GDM1 (cell line): ENCODE measurements at places on chromosomes 11 and 22.

DNA sequence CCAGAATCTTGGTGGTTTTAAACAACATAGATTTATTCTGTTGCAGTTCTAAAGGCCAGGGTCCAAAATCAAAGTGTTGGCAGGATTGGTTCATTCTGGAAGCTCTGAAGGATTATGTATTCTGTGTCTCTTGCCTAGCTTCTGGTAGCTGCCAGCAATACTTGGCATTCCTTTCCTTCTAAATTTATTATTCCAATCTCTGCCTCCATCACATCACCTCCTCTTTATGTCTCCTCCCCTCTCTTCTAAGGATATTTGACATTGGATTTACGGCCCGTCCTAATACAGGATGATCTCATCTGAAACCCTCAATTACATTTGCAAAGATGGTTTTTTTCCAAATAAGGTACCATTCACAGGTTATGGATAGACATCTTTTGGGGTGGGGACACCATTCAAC is 186.5 kb downstream of the SBF2 start:
- DNase-seq: no peak

GRCh38 chr22:21815958-21816357 is 51.5 kb downstream of the MAPK1 start:
- DNase-seq: no peak

- DNase-seq: no peak
Observed at GRCh38 chr11:34860034-34860433, 56.1 kb downstream of the APIP start.

DNA sequence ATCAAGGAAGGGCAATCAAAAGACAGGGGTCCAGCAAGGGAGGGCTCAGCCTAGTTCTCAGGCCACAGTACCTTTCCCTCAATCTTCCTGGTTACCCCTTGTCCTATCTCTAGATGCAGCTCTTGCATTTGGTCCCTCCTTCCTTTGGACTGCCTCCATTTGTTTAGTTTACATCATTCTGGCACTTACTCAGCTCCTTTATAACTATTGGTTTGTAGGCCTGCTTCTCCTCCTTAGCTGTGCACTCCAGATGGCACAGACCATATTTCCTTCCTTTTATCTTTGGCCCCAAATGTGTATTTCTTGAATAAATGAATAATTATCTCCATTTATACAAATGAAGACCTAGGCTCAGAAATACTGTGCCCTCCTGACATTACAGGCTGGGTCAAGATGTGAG is 92.3 kb upstream of the AMOTL1 start:
- no peak for DNase-seq

GRCh38 chr11:2178906-2179494 is 7.4 kb upstream of the TH start:
- DNase-seq: no peak

DNA sequence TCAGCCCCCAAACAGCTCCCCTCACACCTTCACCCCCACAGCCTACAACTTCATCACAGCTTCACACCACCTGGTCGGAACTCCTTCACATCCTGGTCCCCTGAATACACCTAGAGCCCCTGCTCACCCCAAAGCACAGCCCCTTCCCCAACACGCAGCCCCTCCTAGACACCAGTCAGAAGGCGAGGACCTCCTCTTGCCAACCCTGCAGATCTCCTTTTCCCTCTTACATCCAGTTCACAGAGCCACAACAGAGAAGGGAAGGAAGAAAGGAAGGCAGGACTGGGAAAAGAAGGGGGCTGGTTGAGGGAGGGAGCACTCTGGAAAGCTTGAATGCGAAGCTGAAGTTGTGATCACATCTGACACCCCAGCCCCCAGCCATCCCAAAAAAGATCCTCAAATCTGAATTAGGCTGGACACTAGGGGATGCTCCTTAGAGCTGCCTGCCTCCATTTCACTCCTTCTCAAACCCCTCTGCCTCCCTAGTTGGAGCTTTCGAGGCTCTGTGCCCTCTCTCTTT is 629 bp downstream of the CCKBR start:
- DNase-seq: no peak

- DNase-seq: no peak
Observed at GRCh38 chr22:24703101-24703500, 71.4 kb downstream of the PIWIL3 start.

- DNase-seq: no peak
Observed at GRCh38 chr11:104320956-104321355, 157.0 kb upstream of the PDGFD start.

- peak; percentile 81 for DNase-seq
Observed at GRCh38 chr22:50250555-50251476, at the start of gene HDAC10. HDAC10 (minus strand) TSS chr22:50251265; CDS start chr22:50251032, 233 bp downstream.

DNA sequence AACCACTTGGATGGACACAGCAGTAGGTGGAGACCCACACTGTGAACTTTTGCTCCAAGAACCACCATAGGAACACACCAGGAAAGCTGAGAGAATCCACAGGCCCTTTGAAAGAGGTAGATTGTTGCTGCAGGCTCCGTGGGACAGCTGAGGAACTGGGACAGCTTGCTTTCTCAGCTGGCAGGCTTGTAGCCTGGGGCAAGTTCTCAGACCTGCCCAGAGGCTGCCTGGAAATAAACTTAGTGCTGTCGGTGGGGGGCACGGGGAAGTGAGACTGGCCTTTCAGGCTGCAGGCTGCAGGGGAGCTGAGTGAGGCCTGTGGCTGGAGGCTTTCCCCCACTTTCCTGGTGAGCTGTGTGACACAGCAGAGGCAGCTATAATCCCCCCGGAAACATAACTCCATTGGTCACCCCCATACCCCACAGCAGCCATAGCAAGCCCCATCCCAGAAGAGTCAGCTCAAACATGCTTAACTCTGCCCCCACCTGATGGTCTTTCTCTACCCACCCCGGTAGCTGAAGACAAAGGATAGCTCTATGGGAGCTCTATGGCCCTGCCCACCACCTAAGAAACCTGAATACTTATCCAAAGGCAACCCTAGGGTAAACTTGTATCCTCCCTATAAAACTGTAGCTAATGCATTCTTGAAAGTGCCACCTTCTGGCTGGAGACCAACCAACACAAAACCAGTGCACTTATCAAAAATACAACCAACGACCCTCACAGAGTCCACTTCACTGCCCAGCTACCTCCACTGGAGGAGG is 21.4 kb upstream of the ACRV1 start:
- DNase-seq: no peak

GRCh38 chr11:66391322-66391721 is 19.8 kb upstream of the SLC29A2 start:
- no peak for DNase-seq

DNA sequence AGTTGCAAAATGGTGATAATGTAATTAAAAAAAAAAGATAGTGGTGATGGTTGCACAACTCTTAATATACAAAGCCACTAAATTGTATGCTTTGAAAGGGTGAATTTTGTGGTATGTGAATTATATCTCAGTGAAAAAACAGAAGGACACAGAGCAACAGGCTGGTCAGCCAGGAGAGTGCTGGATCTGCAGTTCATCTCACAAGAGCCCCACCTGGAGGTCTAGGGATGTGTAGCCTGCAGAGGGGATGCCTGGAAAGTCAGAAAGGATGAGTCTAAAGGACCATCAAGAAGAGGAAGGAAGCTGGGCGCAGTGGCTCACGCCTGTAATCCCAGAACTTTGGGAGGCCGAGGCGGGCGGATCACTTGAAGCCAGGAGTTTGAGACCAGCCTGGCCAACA is 9.0 kb downstream of the POLR3H start:
- DNase-seq: no peak

DNA sequence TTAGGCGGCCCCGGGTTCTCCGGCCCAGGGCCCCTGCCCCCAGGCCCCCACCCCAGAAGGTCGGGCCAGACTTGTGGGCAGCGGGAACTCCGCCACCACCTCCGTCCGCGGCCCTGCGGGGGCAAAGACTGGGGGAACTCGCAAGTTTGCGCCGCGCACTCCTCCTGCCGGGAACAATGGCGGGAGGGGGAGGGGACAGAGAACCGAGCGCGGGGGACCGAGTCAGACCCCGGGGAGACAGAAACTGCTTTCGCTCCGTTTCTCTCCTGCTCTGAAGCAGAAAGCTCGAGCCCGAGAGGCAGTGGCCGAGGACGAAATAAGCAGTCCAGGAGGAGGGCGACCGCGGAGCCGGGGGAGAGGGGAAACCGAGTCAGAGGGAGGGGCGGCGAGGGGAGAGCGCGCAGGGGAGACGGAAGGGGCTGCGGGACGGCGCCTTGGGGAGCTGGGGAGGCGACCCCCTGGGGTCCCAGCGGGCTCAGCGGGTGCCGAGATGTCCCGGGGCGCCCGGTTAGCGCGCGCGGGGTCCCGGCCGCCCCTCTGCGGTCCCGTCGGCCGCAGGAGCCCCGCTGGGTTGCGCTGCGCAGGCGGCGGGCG is 555 bp downstream of the TP53I11 start:
- DNase-seq: no peak

- DNase-seq: no peak
Observed at GRCh38 chr22:32475468-32476010, 928 bp downstream of the FBXO7 start.

DNA sequence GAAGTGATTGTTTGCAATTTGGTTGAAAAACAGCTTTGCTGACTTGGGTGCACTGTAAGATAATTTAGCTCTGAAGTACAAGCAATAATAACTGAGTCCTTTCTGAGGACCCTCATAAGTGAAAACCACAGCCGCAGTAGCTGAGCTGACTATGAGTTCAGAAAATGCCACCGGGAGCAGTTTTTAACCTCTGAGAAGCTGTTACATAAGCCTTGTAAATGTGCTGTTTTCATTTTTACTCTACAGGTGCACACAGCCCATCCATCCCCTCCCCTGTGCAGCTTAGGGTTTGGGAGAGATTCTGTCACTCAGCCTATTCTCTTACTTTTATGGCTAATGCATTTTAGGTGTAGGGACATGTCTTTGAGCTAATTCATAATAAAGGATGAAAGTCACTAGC is 255.5 kb upstream of the C11orf87 start:
- no peak for DNase-seq

- no peak for DNase-seq
Observed at GRCh38 chr11:122068141-122068540, 47.9 kb downstream of the BLID start.

DNA sequence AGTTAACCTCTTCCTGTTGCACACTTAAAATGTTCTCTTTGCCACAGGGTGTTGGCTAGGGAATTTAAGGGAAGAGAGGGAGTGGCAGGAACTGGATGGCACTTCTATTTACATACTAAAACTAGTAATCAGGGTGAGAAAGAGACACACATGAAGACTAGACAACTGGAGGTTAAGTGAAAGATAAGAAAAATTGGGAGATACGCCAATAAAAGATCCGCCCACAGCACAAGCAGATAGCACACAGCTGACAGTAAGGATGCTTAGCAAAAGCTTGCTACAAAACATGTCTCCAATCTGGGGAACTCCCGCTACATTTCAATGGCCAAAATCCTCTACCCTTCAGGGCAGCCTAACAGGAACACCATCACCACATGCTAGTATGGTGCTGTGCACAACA is 12.8 kb downstream of the CPSF7 start:
- no peak for DNase-seq

DNA sequence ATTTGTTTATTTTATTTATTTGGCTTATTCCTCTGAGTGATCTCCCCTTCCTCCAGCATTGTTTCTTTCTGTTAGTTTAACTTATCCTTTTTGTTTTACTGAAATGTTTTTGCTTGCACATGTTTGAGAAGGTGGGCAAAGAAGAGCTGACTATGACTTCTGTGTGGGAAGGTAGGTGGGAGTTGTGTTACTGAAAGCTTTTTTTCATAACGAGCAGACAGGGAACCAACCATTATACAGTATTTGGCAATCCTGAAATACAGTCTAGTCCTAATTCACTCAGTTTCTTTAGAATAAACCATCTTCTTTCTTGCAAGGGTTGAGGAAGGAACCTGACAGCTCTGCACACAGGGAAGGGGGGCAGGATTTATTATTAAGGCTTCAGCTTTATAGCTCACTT is 37.0 kb upstream of the PAK1 start:
- DNase-seq: no peak

DNA sequence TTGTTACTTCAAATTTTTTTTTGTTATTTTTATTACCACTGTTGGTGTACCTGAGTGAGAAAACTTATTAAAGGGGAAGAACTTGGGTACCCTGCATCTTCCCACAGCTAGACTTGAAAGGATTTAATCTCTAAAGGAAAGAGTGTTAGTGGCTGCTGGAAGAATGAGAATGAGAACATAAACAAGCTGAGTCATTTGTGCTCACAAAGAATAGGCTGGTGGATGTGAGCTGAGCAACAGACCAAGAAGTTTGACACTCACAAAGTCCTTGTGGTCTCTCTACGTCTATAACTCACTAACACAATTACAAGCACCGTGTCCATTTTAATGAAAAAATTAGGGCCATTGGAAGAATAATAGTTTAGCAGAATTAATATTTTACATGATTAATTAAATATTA is 217.6 kb upstream of the ANO5 start:
- no peak for DNase-seq

- DNase-seq: no peak
Observed at GRCh38 chr22:24695060-24695459, 79.5 kb downstream of the PIWIL3 start.

GRCh38 chr11:86447763-86448480 is 73.2 kb downstream of the CCDC81 start:
- DNase-seq: peak; percentile 10

- DNase-seq: no peak
Observed at GRCh38 chr22:45731041-45731797, 59.6 kb downstream of the ATXN10 start.

- DNase-seq: no peak
Observed at GRCh38 chr11:44270403-44271273, 39.3 kb downstream of the ALX4 start.

- no peak for DNase-seq
Observed at GRCh38 chr11:12523180-12523924, 146.0 kb downstream of the PARVA start.

- DNase-seq: no peak
Observed at GRCh38 chr11:67273260-67273990, 7.2 kb downstream of the GRK2 start.

- DNase-seq: no peak
Observed at GRCh38 chr11:27392278-27393114, 29.5 kb upstream of the CCDC34 start.

- no peak for DNase-seq
Observed at GRCh38 chr22:36287881-36288515, 35.1 kb downstream of the APOL1 start.

GRCh38 chr11:20631519-20632168 is 32.2 kb downstream of the SLC6A5 start:
- DNase-seq: no peak

GRCh38 chr11:80239217-80239616 is 798.4 kb upstream of the TENM4 start:
- no peak for DNase-seq

- no peak for DNase-seq
Observed at GRCh38 chr11:7540830-7541555, 27.2 kb downstream of the PPFIBP2 start.
